Fibroblast of pulmonary artery (primary cell): ENCODE measurements at places on chromosomes 5 and 9.

DNA sequence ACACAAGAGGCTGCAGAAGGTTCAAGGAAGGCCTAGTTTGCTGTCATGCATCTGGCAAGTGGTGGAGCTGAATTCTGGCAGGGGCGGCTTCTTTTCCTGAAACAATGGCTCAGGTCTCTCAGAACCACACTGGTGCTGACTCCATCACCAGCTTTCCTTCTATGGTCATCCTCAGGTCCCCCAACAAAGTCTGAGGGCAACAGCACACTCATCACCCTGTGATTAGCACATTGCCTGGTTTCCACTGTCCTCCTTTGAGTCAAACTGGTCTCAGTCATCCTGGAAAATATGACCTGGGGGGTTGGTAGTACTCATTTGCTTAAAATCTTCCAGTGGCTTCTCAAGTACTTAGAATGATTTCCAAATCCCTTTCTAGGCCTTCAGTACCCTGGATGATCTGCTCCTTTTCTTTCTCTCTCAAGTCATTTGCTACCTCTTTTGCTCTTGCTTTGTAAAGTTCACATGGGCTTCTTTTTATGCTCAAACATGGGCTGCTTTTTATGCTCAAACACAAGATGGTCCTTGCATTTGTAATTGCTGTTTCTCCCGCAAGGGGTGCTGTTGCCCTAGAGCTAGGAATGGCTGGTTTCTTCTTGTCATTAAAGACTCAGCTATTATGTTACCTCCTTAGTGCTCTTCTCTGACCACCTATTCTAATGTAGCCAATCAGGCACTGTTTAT, 144.9 kb downstream of the ALDH1A1 start:
- DNase-seq = peak; percentile 8

- DNase-seq = no peak
Measured at GRCh38 chr5:81147011-81147885, 85.9 kb upstream of the CKMT2 start.

DNA sequence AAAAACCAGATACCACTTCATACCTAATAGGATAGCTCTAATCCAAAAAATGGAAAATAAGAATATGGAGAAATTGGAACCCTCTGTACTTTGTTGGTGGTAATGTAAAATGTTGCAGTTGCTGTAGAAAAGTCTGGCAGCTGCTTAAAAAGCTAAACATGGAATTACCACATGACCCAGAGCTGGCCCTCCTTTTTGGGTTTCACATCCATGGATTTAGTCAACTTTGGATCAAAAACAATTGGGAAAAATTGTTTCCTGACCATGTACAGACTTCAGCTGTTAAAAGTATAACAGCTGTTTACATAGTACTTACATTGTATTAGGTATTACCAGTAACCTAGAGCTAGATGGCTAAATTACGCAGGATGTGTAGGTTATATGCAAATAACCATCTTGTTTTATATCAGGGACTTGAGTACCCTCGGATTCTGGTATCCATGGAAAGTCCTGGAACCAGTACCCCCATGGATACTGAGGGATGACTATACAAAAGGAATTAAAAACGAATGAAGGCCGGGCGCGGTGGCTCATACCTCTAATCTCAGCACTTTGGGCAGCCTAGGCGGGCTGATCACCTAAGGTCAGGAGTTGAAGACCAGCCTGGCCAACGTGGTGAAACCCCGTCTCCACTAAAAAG, 15.8 kb downstream of the DNAJA1 start:
- DNase-seq = no peak

DNA sequence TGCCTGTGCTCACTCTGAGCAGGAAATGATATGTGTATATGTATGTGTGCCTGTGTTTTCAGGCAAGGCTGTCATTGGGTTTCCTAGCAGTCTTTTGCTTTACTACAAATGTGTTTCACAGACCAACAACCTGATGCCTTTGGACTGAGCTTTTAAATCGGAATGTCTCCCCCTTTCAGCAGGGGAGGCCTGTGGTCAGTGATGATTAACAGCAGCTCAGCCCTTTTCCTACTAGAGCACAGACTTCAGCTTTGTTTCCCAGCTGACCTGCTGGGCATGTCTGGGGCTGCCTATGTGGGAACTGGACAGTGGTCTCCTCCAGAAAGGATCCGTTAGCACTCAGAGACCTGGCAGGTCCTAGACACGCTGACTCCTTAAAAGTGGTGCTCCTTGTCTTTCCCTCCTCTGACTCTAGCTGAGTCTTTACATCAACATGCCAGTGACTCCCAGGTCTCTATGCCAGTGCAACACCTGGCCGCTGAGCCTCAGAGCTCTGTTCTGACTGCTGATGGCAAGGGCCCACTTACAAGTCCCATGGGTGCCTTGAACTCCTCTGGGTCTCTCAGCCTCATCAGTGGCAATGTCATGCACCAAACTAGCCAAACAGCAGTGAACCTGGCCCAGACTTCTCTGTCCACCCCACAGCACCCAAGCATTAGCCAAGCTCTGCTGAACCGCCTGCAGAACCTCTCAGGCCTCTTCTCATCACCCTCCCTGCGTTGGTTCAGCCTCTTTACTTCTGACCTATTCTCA, 7.7 kb downstream of the MACROH2A1 start:
- DNase-seq = peak; percentile 68

DNA sequence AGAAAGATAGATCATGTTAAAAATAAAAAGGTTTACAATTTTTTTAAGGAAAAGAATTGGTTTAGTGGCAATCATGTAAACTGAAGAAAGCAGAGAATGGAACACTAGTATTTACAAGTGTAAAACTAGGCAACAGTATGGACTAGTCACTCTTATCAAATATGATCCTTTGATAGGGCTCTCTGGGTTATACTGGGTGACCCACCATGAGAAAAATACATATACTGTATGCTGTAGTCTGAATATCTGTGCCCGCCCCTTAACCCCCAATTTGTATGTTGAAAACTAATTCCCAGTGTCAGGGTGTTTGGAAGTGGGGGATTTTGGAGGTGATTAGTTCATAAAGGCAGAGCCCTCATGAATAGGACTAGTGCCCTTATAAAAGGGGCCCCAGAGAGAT, 236.8 kb upstream of the TARS1 start:
- no peak for DNase-seq

GRCh38 chr9:129160712-129161533, 17.1 kb downstream of the IER5L start:
- peak; percentile 43 for DNase-seq

- DNase-seq = peak; percentile 33
Measured at GRCh38 chr5:83518319-83519061, 46.9 kb downstream of the VCAN start.

DNA sequence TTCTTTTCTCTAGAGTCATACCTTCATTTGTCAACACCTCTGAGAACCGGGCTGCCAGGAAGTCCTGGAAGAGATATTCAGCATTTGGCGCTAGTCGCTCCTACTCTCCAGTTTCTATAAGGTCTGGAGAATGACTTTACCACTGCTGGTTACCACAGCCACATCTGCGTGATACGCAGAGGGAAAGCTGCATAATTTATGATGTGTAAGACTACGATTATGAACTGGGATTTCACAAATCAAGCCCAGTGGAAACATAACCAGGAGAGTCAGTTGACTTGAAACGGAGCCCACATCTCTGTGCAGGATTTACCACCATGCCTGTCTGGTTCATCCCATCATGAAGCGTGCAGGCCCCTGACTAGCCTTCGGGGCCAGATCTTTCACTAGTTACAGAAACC, 72.6 kb downstream of the FGF1 start:
- DNase-seq = peak; percentile 45

- no peak for DNase-seq
Measured at GRCh38 chr9:29217966-29218365, 1644.7 kb upstream of the C9orf72 start.

DNA sequence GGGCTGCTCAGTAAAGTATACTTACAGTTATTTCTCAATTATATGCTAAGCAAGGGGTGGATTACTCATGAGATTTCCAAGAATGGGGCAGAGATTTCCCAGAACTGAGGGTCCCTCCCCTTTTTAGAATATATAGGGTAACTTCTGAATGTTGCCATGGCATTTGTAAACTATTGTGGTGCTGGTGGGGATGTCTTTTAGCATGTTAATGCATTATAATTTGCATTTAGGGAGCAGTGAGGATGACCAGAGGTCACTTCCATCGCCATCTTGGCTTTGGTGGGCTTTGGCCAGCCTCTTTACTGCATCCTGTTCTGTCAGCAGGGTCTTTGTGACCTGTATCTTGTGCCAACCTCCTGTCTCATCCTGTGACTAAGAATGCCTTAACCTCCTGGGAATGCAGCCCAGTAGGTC, 35.5 kb downstream of the TTC1 start:
- no peak for DNase-seq

GRCh38 chr5:65037831-65038815, 269.4 kb downstream of the CWC27 start:
- DNase-seq = no peak

- DNase-seq = no peak
Measured at GRCh38 chr9:133585481-133586351, 23.5 kb downstream of the FAM163B start.

- DNase-seq = no peak
Measured at GRCh38 chr9:20369391-20369790, 252.9 kb downstream of the MLLT3 start.

DNA sequence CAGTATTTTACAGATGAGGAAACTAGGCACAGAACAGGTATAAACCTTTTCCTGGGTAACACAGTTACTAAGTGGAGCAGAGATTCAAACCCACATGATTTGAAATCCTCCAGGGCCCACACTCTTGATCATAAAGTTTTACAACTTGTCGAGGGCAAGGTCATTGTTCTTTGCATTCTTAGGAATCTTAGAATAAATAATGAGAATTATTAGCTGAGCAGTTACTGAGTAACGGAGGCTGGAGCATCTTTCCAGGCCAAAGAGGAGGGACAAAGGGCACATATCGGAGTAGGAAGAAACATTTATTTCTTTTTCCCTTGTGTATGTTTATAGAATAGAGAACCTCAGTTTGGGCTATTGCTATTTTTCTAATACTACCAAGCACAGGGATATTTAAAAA, 27.1 kb upstream of the F2R start:
- peak; percentile 21 for DNase-seq

- no peak for DNase-seq
Measured at GRCh38 chr9:114884787-114885452, 45.5 kb downstream of the TNFSF8 start.

DNA sequence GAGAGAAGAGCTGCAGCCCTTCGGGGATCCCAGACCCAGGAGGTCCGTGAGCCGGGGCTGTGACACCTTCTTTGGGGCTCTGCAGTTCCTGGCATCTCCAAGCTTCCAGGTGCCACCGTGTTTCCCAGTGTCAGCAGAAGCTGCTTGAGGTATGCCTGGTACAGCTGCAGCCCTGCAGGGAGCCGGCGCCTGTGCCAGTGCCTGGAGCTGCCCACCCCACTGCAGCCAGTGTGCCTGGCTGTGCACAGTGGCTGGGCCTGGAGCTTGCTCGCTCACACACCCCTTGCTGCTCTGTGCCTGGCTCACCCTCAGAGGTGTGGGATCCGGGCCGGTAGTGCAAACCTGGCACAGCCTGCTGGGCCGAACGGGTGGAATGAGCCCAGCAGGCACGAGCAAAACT, 65.5 kb downstream of the NACC2 start:
- no peak for DNase-seq

GRCh38 chr5:8879248-8879647, 666.6 kb downstream of the SEMA5A start:
- DNase-seq = no peak

DNA sequence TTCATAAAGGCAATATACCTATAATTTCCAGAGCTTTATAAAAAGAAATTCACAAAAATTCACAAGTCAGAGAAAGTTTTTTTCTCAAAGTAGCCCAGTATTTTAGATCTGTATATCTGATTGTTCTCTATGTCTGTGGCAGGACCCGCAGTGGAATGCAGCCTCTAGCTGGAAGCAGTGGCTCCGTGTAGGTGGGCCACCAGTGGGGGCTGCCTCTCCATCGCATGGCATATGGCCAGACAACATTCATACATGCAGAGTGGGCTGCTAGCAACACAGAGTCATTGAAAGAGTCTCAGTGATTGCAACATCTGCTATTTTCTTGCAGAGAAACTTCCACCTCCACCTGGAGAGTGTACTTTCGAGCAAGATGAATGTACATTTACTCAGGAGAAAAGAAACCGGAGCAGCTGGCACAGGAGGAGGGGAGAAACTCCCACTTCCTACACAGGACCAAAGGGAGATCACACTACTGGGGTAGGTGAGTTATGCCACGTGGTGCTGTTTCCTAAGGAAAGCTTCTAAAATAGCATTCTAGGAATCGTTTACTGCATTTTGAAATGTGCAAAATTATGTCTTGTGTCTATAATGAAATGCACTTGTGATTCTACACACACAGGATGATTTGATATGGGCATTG, 88.5 kb upstream of the SMC5 start:
- no peak for DNase-seq

GRCh38 chr5:3237276-3237868, 358.3 kb upstream of the IRX1 start:
- no peak for DNase-seq

DNA sequence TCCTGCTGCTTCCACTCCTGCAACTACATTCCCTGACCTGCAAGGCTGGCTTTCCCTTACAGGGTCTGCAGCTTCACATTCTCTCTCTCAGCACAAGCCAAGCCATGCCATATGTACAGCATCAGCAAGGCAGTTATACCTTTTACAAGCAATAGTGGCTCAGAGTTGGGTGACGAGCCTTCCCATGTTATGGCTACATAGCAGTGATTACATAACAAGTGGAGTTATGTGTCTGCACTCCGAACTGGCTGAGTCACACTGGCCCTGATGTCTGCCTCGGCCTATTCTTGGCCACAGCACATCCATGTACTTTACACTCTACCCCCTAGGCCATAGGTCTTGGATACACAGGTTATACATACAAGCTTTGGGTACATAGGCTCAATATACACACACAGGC, 52.0 kb upstream of the SNCAIP start:
- peak; percentile 75 for DNase-seq

GRCh38 chr5:78300464-78301045, 6.1 kb upstream of the AP3B1 start:
- peak; percentile 59 for DNase-seq

DNA sequence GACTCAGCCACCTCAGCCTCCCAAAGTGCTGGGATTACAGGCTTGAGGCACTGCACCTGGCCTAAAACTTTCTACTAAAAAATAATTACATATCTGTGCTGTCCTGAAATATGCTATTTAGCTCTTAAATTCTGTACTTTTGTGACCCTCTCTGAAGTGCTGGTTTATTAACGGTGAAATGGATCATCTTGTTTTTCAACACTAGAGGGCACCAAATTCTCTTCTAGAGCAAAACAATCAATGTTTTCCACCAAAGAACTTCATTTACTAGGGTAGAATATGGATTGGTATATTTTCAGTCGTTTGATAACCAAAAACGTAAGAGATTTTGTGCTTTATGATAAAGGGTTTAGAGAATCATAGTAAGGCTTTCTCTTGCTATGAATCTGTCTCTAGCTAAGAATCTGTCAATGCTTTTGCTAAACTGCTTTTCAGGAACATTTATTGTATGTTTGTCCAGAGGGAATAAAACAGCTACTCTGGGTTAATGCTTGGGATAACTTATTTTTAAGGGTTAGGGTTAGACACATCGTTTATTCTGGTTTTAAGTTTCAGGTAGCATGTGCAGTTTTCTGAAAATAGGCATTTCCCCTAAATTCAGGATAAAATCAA, 63.6 kb downstream of the RNF180 start:
- DNase-seq = peak; percentile 60

GRCh38 chr9:119844431-119844830, 475.2 kb upstream of the BRINP1 start:
- no peak for DNase-seq
